ENCODE measurements at places on chromosomes 2 and 18.

DNA sequence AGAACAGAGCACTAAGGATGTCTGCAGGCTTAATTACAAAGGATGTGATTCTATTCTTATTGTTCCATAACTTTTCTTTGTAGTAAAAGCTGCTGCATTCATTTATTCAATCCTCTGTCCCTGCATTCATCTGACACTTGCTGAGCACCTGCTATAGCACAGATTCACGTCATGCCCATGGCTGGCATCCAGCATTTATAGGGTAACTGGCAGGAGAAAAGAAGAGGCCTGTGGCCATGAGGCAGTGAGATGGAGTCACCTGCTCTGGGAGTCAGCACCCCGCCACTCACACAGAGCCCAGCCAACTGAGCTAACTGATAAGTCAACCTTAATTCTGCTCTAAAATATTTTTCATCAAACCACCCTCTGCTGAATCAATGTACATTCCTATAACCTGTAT lies 18.3 kb upstream of the CDC42EP3 start:
- no peak for DNase-seq

- DNase-seq, result no peak
Measured at GRCh38 chr2:216108310-216108966, 710 bp upstream of the XRCC5 start.

DNA sequence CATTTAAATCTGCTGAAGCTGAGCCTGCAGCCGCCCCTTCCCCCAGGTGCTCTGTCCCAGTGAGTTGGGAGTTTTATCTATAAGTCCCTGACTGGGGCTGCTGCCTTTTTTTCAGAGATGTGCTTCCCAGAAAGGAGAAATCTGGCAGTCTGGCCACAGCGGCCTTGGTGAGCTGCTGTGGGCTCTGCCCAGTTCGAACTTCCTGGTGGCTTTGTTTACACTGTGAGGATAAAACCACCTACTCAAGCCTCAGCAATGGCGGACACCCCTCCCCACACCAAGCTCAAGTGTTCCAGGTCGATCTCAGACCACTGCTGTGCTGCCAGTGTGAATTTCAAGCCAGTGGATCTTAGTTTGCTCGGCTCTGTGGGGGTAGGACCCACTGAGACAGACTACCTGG lies 97.3 kb downstream of the ACAA2 start:
- DNase-seq, result no peak

DNA sequence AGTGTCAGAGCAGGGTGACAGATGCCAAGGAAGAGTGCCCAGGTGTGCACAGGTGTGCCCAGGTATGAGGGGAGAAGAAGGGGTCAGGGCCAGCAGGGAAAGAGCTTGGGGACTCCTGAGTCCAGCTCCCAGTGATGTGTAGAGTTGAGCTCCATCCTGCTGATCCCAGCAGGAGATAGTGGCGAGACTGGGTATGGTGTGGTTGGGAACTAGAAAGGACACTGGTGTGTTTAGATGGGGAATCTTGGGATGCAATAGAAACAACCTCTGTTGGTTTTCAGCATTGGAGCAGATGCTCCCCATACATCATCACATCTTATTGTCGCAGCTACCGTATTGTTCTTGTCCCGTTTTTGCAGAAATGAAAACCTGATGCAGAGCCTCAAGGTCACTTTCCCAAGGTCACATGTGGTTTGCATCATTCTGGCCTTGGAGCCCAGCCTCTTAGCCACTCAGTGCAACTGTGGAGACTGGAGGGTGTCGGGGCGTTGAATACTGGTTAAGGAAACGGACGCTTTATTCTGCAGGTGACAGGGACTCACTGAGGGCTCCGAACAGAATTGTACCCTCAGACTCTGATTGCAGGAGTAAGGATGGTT lies 166.7 kb downstream of the AGAP1 start:
- no peak for DNase-seq

DNA sequence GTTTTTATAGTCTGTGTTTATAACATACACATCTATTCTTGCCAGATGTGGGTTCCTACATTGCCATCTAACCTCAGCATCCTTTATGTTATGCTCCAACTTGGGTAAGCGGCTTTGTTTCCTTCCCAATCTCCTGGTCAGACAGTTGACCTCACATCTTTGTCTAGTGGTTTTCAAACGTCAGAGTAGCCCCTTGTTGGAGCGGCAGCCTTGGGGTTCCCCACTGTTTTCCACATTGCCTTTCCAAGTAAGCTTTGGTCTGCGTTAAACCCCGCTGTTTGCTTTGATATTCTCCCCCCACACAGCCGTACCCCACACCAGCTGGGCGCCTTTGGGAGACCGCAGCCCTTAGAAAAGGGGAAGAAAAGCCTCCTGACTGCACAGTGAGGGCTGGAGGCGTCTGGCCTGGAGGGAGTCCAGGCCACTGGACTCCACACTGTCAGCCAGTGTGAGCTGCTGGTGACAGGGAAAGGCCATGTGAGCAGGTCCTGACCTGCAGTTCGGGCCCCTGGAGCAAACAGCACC lies 83.3 kb downstream of the MALT1 start:
- DNase-seq, result peak; percentile 56

GRCh38 chr18:5961828-5962150 lies 66.5 kb upstream of the TMEM200C start:
- no peak for DNase-seq

DNA sequence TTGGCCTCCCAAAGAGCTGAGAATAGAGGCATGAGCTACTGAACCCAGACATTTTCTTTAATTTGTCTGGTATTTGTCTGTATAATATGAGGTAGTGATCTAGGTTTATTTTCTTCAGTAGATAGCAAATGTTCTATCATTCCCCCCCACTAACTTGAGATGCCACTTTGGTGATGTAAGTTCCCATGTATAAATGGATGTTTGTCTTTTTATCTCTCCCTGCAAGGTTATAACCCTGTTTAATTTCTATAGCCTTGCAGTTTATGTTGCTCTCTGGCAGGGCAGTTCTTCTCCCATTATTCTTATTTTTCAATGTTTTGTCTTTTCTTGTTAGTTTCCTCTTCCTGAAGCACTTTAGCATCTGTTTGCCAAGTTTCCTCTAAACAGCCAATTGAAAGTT lies 39.1 kb upstream of the MAP4K4 start:
- DNase-seq, result no peak

DNA sequence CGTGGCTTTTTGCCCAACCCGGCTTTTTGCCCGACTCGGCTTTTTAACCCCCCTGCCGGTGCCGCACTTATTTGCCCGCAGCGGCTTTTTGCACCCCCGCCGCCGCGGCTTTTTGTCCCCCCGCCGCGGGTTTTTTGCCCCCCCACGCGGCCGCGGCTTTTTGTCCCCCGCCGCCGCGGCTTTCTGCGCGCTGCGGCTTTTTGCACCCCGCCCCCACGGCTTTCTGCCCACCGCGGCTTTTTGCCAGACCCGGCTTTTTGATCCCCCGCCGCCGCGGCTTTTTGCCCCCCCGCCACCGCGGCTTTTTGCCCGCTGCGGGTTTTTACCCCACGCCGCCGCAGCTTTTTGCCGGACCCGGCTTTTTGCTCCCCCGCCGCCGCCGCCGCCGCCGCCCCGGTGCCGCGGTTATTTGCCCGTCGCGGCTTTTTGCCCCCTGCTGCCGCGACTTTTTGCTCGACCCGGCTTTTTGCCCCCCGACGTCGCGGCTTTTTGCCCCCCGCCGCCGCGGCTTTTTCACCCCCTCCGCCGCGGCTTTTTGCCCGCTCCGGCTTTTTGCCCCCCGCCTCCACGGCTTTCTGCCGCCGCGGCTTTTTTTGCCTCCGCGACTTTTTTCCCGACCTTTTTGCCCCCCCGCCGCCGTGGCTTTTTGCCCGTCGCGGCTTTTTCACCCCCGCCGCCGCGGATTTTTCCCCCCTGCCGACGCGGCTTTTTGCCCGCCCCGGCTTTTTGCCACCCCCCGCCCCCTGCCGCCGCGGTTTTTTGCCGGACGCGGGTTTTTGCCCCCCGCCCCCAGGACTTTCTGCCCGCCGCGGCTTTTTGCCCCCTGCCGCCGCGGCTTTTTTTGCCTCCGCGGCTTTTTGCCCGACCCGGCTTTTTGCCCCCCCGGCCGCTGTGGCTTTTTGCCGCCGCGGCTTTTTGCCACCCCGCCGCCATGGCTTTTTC lies 2786.5 kb downstream of the RPIA start:
- DNase-seq, result no peak

GRCh38 chr2:217402761-217403383 lies 543.0 kb upstream of the TNP1 start:
- DNase-seq, result no peak

- DNase-seq, result no peak
Measured at GRCh38 chr2:108167699-108168098, 72.1 kb upstream of the SULT1C3 start.

- DNase-seq, result no peak
Measured at GRCh38 chr2:59986511-59986910, 566.9 kb downstream of the BCL11A start.

DNA sequence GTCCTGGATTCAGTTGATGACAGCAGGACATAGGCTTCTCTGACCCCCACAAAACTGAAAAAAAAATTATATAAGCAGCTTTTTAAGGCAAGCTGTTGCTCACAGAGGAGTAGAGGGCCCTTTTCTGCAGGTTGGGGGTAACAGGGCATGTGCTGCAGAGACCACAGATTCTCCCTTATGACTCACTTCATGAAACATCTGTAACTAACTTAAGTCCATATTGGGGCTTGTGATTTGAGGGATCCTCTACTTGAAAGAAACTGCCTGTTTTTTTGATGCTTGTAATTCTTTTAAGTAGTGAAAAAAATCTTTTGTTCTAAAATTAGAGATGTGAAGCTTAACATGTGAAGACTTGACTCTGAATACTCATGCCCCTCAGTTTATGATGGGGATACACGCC lies 33.4 kb downstream of the XRCC5 start:
- DNase-seq, result no peak

- DNase-seq, result no peak
Measured at GRCh38 chr2:129768036-129768386, 211.5 kb upstream of the RAB6C start.

GRCh38 chr18:35343488-35343935 lies 708 bp downstream of the ZNF24 start:
- no peak for DNase-seq

DNA sequence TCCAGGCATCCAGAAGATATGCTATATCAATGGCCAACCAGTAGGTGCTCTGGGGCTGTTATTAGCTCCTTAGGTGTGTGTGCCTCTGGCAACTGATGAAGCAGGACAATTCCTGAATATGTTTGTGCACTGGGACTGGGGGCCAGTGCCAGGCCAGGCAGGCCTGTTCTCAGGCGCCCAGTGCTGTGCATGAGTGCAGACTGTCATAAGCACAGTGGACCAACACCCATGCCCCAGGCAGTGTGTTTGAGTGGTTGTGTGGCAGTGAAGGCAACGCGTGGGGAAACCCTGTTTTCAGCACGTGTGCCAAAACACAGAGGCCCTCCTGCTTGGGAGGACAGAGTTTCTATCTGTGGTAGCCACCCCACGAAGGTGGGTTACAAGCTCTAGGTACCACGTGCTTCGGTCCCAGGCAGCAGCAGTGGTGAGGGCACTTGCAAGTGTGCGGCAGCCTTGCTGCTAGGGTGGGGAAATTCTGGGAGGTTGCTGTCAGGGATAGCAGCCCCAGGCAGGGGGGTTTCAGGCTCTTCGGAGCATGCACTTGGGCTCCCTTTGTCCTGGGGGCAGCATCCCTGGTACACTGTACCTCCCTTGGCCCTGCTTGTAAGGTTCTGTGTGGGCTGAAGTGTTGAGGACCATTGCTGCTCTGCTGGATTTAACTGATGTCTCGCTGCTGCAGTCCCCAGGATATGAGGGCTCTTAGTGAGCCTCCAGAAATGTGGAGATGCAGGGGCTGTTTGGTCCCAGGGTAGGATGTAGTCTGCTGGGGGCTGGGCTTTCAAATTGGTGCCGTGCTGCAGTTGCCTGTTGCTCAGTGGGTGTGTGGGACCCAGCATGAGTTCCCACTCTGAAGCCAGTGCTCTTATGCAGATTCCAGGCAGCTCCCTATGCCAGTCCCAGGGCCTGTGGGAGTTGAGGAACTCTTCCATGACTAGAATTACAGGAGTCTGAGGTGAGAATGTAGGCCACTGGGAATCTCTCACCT lies 280.9 kb downstream of the RPRM start:
- DNase-seq, result no peak

- no peak for DNase-seq
Measured at GRCh38 chr2:105784589-105784988, 39.9 kb downstream of the NCK2 start.

GRCh38 chr2:2000018-2000723 lies 255.9 kb upstream of the PXDN start:
- no peak for DNase-seq

GRCh38 chr2:203693242-203693879 lies 13.1 kb upstream of the CD28 start:
- no peak for DNase-seq

- DNase-seq, result no peak
Measured at GRCh38 chr2:69964353-69964841, 3.0 kb upstream of the ASPRV1 start.

GRCh38 chr18:63511285-63511684 lies 30.9 kb upstream of the SERPINB12 start:
- no peak for DNase-seq

GRCh38 chr2:1702186-1702565 lies 42.1 kb downstream of the PXDN start:
- DNase-seq, result no peak

GRCh38 chr2:24878341-24878740 lies 41.7 kb downstream of the ADCY3 start:
- no peak for DNase-seq
